ENCODE measurements at places on chromosomes 2 and 18.

DNA sequence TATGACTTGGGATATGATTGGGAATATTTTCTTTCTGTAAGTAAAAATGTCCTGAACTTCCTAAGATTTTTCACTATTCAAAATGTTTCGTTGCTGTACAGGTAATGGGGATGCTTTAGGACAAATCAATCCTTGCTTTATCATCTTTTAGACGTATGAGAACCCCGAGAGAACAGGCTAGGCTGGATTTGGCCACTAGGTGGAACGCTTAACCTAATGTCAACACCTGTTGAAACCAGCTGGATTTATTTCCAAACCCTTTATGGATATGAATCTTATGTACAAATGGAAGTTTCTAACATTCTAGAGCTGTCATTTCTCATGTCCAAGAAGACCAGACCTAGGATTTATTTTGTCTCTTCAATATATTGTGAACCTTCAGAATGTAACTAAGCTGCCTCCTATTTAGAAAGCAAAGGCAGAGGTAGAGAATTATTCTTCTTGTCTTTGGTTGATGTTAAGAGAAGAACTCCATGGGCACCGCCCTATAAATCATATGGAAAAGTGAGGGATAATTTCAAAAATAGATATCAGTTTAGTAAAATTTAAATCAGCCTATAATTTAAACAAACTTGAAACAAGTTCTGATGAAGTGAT, 96.7 kb downstream of the PMAIP1 start:
- no peaks in the 10 kb centered on the region for H3K36me3 ChIP-seq
- H3K4me1 ChIP-seq = no peaks in the 10 kb centered on the region
- H3K27ac ChIP-seq = no peak overlapping the region
- H3K4me3 ChIP-seq = no peak overlapping the region
- no peaks in the 10 kb centered on the region for H3K27me3 ChIP-seq

- no peak for DNase-seq
- peak overlapping the region; percentile 85 for H3K4me3 ChIP-seq
- no peaks in the 10 kb centered on the region for H3K27me3 ChIP-seq
- H3K36me3 ChIP-seq = no peaks in the 10 kb centered on the region
These were observed 1.3 kb downstream of the ATP5F1A start for GRCh38 chr18:46096651-46097300.

- H3K4me3 ChIP-seq = no peak overlapping the region
- no peaks in the 10 kb centered on the region for H3K4me1 ChIP-seq
- H3K27ac ChIP-seq = no peak overlapping the region
- H3K27me3 ChIP-seq = no peaks in the 10 kb centered on the region
- no peak for DNase-seq
These were observed 4.1 kb downstream of the XIRP2 start for GRCh38 chr2:166892397-166892796.

DNA sequence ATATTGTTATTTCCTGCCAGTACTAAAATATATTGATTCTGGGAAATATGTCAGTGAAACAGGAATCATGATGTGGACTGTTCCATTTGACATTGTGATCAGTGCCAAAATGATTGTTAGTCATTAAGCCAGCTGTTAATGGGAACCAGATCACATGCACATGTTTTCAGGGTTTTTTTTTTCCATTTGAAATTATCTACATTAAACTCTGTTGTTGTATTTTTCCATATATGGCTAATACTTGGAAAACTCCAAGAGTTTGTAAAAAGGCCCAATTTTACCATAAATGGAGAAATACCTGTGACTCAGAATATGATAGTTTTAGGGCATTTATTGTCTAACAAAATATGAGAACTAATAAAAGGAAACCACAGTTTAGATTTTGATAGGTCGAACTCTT, 13.4 kb downstream of the ITGAV start:
- H3K4me1 ChIP-seq = no peaks in the 10 kb centered on the region
- H3K27ac ChIP-seq = no peak overlapping the region
- no peaks in the 10 kb centered on the region for H3K27me3 ChIP-seq
- no peaks in the 10 kb centered on the region for H3K36me3 ChIP-seq

DNA sequence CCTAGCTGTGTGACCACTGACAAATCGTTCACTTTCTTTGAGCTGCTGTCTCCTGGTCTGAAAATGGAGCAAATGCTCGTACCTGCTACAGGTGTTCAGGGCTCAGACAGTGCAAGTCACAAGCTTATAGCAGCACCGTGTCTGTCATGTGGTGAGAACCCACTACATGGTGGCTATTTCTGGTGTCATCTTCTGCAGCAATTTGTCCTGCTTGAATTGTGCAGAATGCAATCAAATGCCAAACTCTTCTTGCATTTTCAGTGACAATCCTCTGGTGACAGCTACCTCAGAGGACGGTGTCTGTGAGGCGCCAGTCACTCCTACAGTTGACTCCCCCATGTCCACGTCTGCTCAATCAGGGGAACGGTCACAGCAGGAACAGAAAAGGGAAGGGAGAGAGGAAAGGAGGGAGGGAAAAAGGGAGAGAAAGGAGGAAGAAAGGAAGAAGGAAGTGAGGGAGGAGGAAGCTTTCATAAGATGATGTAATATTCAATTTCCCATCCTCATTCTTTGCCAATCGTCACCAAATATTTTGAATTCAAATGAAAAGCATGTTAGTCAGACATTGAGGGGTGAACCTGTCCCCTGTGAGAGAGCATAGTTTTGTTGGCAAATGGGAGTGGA, 122.2 kb downstream of the BCL2 start:
- no peak for DNase-seq
- no peak overlapping the region for H3K4me3 ChIP-seq
- H3K27me3 ChIP-seq = no peaks in the 10 kb centered on the region
- no peaks in the 10 kb centered on the region for H3K4me1 ChIP-seq
- H3K36me3 ChIP-seq = no peaks in the 10 kb centered on the region
